ENCODE measurements at places on chromosomes 16 and 17.

DNA sequence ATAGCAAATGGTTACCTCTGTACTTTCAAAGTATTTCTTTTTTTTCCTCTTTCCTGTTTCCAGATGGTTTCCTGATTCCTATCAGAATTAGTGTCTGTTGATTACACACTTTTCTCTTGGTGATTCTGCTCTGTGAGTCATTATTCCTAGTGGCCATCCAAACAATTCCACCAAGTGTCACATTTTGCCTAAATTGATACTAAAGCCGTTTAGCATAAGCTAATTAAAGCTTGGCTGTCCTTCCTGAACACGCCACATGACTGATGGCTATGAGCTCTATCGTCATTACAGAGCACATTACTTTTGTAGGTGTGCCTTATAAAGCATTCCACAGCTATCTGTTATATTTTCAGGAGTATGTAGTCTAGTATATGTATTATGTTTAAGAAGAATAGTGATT, 671.2 kb downstream of the CDH8 start:
- DNase-seq = no peak

DNA sequence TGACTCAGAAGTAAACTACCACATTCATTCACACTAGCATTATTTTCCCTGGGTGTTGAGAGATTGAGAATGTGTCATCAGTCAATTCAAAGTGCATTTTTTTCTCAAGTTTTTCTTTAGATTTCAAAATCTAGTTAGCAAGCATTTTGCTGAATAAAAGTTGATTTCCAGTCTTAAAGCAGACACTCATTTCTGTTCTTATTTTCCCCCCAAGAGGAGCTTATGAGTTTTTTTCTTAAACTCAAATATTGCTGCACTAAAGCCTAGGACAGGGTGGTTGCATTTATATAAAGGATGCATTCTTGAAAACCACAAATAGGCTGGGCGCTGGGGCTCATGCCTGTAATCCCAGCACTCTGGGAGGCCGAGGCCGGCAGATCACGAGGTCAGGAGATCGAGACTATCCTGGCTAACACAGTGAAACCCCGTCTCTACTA, 15.3 kb downstream of the CDH3 start:
- no peak for DNase-seq

- DNase-seq = no peak
These were observed 77.6 kb upstream of the DNAJA2 start for GRCh38 chr16:47051031-47051430.

- DNase-seq = no peak
These were observed 107.1 kb downstream of the STX8 start for GRCh38 chr17:9468532-9468931.

DNA sequence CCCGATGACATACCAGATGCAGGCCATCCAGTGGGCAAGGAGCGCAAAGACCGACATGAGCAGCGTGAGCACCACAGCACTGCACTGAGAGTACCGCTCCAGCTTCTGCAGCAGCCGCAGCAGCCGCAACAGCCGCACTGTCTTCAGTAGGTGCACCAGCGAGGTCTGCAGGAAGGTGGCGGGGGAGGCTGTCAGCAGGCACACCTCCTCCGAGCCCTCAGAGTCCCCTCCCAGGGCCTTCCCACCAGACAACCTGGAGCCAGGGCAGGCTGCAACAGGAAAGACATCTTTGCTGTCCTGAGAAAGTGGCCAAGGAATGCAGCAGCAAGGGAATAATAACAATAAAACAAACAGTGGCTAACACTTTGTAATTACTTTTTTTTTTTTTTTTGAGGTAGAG, 9.1 kb downstream of the KCNH4 start:
- no peak for DNase-seq

DNA sequence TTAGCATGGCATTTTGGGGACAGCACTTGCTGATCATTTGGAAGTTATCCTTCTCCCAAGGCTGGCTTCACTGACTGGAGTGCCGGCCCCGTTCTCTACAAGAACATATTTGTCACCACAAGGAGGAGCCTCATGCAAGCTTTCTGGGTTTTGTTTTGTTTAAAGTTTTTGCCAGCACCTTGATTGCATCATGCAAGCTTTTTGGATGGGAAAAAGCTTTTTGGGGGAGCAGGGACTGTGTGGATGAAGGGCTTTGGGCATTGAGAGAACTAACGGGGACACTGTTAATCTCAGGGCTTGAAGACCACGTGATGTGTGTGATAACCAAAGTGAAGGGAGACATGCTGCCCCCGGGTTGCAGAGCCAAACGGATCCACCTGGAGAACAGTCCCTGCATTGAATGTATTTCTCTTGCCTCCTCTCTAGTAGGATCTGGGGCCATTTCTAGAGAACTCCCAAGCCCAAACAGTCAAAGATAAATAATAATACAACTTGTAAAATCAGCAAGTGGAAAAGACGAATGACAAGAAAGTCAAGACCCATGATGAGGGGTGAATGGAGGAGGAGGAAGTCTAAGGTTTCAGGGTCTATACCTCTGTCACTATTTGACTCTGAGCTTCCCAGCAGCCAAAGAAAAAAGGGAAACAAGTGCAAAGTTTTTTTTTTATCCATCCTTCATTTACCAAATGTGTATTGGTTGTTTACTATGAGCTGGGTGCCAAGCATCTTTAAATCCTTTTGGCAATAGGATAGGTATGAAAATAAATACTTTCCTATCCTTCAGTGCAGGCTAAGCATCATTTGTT, 17.2 kb downstream of the TMEM114 start:
- no peak for DNase-seq

GRCh38 chr17:45294506-45294905, 22.3 kb downstream of the MAP3K14 start:
- DNase-seq = no peak

GRCh38 chr16:78593352-78593751, 493.9 kb downstream of the WWOX start:
- no peak for DNase-seq

- DNase-seq = no peak
These were observed 48.3 kb downstream of the ZFHX3 start for GRCh38 chr16:72999541-73000019.

- DNase-seq = peak; percentile 88
These were observed 13.1 kb downstream of the CTU2 start for GRCh38 chr16:88719267-88719932.

DNA sequence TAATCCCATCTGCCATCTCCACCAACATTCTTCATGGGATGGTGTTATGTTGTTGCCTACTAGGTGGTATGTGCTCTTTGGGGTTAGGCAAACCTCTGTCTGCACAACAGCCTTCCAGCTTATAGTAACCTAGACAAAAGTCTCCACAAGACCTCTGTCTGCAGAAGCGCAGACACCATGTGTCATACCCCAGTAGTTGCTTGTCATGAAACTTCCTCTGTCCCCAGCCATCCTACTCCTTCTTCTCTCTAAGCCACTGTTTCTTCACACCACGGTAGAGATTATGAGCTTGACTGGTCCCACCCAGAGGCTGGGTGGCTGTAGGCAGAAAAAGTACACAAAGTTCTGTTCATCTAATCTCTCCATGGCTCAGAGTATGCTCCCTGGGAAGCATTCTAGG, 100.3 kb downstream of the MAF start:
- DNase-seq = no peak

- DNase-seq = no peak
These were observed 62.1 kb upstream of the ADAMTS18 start for GRCh38 chr16:77496934-77497333.

GRCh38 chr16:67000384-67001351, 12.3 kb downstream of the CES4A start:
- peak; percentile 67 for DNase-seq

GRCh38 chr17:51461578-51462004, 201.2 kb downstream of the UTP18 start:
- DNase-seq = no peak

DNA sequence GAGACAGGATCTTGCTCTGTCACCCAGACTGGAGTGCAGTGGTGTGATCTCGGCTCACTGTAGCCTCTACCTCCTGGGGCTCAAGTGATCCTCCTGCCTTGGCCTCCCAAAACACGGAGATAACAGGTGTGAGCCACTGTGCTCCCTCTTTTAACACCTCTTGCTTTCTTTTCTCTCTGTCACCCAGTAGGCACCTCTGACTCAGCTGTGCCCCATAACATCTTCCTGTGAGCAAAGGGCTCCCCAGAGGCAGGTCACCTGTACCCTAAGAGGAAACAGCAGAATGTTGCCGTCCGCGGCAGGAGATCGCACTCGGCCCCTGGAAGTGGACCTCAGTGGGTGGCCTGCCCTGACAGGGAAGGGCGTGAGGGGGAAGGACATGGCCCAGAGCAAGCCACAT, 918 bp upstream of the NLRC3 start:
- DNase-seq = no peak

DNA sequence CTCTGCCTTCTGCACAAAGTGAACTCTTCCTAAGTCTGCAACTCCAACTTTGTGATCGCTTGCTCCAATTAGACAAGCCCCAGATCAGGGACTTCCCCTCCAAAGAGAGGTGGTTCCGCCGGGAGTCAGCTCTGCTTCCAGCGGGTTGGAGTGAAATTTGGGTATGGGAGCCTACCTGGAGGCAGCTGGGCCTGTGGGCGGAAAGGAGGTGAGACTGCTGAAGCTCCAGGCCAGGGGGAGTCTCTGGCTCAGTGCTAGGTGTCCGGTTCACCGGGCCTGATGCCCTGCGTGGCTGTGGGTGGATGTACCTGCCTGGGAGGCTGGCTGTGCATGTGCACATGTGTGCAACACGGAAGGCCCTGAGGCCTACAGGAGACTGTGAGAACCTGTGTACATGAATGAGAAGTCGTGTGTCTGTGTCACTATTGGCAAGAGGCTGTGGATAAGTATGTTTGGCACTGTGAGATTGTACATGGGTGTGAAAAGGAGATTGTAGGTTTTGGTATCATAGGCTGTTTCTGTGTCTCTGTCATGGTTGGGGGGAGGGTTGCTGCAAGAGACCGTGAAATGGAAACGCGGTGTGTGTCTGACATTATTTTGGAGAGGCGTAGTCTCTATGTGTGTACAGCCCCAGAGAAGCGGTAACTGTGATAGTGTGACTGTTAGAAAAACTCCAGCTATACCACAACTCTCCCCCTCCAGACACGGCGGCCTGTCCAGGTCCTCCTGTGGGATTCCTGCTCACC, 4.2 kb downstream of the LHX1 start:
- DNase-seq = no peak

- DNase-seq = no peak
These were observed 26.5 kb upstream of the XYLT2 start for GRCh38 chr17:50319306-50320004.

Data from caudate nucleus (tissue), 63 donors.